ENCODE measurements at places on chromosomes 7 and 10.

GRCh38 chr10:6713716-6714115 is 133.6 kb upstream of the PRKCQ start:
- DNase-seq = no peak

DNA sequence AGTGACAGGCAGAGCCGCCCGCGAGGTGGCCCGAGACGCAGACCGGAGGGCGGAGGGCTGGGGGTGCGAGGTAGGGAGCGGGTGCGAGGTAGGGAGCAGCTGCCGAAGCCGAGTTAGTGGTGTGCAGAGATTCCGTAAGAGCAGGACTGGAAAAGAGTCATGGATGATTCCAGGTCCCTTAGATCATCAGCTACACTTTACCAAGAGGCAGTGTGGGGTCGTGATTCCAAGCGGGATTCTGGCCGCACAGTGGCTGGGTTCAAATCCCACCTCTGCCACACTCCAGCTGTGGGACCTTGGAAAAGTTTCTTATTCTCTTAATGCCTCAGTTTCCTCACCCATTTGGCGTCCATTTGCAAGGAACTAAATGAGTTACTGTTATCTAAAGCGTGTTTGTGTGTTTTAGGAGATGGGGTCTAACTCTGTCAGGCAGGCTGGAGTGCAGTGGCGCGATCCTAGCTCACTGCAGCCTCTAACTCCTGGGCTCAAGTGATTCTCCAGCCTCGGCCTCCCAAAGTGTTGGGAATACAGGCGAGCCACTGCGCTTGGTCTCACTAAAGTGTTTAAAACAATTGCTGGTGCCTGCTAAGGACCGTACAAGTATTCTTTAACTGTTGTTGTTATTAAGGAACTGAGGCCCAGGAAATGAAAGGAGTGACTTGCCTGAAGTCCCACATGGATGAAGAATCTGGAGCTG is 1.1 kb downstream of the NDUFB2 start:
- DNase-seq = no peak

- no peak for DNase-seq
Observed at GRCh38 chr7:149156898-149157297, 9.6 kb downstream of the ZNF398 start.

DNA sequence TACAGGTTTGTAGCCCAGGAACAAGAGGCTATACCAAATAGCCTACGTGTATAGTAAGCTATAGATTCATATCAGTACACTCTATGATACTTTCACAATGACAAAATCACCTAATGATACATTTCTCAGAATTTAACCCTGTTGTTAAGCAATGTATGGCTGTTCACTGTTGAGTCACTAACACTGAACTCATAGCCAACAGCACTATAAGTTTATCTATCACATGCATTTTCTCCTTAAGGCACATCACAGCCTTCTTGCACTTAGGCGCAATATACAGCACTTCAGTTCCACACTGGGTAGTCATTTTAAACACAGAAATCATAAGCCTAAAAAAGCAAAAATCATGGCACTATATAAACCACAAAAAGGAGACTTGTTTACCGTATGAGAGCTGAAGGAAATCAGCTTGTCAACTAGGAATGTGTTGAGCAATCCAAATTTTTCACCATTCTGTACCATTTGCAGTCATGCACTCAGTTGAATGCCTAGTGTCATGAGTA is 45.6 kb downstream of the ZNF438 start:
- no peak for DNase-seq
